ENCODE measurements at places on chromosomes 2 and 18.

DNA sequence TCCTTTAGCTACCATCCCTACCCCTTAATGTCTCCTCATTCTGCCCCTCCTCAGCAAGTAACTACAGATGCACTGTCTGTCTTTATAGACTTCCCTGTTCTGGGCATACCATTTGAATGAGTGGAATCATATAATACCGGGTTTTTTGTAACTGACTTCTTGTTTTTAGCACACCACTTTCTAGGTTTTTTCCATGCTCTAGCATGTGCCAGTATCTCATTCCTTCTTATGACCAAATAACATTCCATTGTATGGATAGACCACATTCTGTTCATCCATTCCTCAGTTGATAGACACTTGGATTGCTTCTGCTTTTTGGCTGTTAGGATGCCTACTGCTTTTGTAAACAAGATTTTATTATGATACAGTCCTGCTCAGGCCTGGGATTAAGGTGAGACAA lies 154.7 kb downstream of the TSN start:
- DNase-seq = no peak

- DNase-seq = no peak
Measured at GRCh38 chr18:74654638-74655037, 57.0 kb downstream of the ZNF407 start.

DNA sequence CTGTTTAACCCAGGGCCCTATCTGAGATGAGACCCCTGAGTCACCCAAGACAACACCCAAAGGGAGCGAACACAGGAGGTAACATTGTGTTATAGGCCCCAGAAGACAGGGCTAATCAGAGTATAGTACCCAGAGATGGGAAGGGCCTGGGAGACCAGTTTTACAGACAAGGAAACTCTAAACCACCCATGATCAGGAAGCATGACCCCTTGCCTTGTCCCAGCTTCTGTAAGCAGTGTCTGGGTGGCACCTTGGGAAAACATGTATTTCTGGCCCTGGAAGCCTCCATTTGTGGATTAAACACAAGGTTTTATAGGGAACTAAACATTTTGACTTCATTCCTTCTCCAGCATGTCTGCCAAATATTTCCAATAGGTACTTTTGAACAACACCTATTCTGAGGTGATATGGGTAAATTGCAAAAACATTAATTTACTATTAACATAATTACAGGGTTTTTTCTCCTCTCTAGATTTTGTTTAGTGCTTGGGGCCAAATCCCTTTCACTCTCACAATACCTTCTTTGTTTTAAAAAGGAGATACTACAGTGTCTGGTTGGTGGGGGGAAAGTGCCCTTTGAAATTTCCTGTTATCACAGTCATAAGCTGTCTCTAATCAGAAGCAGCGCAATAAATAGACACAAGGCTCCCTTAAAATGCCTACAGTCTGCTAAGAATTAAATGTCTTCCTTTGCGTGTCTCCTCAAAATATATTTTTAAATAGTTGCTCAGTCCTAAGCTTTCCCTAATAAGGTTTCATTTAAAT lies 341.1 kb downstream of the BCL11A start:
- no peak for DNase-seq

DNA sequence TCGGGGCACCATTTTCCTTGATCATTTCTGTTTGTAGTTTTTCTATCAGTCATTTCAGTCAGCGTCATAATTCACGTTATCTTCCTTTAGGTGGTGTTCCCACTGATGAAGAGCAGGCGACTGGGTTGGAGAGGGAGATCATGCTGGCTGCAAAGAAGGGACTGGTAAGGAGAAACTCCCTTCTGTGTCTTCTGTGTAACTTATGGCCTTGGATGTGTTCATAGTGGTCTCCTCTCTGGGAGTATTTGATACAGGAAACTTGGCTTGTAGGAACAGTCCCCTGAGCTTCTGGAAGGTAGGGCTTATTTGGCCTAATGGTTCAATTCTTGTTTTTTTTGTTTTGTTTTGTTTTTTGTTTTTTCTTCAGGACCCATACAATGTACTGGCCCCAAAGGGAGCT lies 1.1 kb downstream of the COX5B start:
- DNase-seq = no peak

DNA sequence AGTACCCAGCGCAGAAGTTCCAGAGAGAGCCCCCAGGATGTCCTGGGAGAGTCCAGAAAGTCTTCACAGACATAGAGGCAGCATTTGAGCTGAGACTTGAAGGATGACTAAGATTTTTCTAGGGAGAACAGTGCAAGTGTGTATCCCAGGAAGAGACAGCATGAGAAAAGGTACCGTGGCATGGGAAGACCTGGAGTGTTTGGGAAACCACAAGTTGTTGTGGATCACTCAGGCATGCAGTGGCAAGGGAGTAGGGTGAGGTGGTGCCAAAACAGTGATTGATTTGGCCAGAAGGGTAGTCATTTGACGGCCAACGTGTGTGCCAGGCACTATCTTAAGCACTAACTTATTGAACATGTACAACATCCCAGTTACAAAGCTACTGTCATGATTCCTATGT lies 24.5 kb upstream of the KCNK3 start:
- no peak for DNase-seq

DNA sequence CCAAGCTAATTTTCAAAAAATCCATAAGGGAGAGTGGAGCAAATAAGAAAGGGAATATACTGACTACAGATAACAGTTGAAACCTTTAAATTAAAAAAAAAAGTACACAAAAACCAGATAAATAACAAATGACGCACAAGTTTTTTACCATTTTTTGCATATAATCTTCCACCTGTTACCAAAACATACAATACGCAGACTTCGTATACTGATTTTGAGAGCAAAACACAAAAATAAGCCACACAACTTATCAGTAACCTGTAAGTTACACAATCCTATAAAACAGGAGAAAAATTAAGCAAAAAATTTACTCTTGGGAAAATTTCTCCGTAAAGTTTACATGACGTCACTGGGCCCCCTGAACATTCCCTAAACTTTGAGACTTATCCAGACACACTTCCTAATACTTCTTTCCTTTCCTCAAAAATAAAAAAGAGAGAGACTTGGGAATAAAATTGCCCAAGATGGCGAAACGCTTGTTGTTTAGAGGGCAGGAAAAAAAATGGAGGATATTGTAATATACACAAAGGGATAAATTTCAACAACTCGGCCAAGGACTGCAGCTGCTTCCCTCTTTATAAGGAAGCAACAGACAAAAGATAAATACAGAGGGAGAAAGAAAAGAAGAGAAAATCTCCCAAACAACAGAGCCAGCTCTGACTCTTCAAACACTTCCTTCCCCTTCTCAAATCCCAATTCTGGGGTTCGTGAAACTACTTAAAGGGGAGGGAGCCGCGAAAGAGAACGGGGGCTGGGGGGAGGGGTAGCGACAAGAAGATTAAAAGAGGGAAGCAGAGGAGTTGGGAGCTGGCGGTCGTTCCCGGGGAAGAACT lies 1.6 kb downstream of the BAZ2B start:
- DNase-seq = no peak

- DNase-seq = no peak
Measured at GRCh38 chr2:191866675-191867506, 20.0 kb upstream of the CAVIN2 start.

DNA sequence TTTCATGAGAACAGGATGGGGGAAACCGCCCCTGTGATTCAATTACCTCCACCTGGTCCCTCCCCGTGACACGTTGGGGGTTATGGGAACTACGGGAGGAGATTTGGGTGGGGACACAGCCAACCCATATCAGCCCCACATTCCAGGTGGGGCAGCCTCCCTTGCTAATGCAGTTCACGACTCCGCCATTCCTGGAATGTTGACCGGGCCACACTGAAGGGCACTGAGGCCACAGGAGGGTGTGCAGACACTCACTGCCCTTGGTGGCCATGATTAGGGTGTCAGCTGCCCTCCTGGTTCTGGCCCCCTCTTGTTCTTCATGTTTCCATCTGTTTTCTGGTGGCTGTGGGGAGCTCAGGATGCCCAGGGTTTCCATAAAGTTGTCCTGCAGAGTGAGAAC lies 176.3 kb downstream of the TWIST2 start:
- no peak for DNase-seq

- no peak for DNase-seq
Measured at GRCh38 chr2:173860566-173860965, 104.6 kb downstream of the SP3 start.

GRCh38 chr2:11023326-11024258 lies 111.9 kb downstream of the KCNF1 start:
- DNase-seq = no peak

DNA sequence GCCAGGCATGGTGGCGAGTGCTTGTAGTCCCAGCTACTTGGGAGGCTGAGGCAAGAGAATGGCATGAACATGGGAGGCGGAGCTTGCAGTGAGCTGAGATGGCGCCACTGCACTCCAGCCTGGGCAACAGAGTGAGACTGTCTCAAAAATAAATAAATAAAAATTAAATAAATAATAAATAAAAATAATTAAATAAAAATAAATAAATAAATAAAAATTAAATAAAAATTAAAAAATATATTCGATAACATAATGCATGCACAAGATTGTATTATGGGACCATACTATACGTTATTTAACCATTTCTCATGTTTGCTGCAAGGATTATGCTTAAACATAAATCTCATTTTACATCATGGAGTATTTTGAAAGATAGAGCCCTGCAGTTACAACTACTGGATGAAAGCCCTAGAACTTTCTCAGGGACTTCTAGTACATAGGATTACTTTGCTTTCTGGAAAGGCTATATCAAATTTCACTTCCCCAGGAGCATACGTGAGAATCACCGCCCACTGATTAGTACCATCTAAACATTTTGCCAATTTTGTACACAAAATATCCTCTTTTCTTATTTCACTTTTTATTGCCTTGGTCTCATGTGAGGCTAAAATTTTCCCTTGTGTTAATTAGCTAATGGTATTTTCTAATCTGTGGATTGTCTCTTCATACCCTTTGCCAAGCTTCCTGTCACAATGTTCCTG lies 234.3 kb upstream of the LYPD1 start:
- DNase-seq = no peak

- no peak for DNase-seq
Measured at GRCh38 chr2:28633204-28633603, 118.4 kb upstream of the PPP1CB start.

- DNase-seq = no peak
Measured at GRCh38 chr2:67277450-67277849, 119.7 kb upstream of the ETAA1 start.

DNA sequence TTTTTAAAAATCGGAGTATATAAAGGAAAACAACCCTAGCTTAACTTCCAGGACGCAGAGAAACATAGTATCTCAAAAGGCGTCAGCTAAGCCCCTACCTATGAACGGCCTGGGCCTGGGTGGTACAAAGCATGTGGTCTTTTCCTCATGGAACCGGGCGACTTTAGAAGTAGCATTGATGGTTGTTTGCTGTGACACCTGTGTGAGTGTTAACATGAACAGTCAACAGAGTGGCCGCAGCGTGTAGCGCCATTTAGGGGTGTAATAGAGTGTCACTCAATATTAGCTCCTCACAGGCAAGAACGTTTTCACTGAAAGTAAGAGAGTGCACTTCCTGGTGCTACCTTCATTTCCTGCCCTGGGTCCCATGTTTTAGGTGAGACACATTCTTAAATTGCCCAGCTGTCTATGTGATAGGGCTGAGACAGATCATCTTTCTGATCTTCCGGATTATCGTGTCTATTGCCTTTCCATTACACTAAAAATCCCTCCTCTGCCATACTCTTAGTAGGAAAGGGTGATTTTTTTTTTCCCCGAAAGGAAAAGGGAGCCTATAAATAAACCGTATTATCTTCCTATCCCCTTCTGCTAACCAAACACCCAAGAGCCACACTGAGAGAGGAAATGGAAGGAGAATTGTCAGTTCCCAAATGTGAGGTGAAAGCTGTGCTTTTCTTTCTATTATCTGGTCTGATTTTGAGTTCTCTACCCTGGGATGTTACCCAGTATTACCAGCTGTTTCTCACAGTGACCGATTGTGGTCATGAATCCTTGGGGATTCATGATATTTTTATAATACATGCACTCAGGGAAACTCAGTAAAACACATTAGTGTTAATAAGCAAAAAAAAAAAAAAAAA lies 1.3 kb downstream of the GORASP2 start:
- DNase-seq = peak; percentile 76

DNA sequence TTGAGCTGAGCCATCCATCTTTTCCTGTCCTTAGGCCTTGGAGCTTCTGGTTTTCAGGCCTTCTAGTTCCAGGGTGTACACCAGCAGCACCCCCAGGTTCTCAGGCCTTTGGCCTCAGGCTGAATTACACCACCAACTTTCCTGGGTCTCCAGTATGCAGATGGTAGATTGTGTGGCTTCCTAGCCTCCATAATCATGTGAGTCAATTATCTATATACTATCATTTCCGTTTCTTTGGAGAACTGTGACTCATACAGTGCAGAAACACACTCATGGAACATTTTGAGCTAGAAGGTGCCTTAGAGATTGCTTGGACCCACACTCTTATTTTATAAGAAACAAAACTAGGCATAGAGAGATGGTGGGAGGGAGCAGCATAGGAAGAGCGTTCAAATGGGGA lies 167.4 kb downstream of the NCK2 start:
- DNase-seq = peak; percentile 40

GRCh38 chr2:146661473-146662096 lies 1183.2 kb upstream of the ACVR2A start:
- no peak for DNase-seq

DNA sequence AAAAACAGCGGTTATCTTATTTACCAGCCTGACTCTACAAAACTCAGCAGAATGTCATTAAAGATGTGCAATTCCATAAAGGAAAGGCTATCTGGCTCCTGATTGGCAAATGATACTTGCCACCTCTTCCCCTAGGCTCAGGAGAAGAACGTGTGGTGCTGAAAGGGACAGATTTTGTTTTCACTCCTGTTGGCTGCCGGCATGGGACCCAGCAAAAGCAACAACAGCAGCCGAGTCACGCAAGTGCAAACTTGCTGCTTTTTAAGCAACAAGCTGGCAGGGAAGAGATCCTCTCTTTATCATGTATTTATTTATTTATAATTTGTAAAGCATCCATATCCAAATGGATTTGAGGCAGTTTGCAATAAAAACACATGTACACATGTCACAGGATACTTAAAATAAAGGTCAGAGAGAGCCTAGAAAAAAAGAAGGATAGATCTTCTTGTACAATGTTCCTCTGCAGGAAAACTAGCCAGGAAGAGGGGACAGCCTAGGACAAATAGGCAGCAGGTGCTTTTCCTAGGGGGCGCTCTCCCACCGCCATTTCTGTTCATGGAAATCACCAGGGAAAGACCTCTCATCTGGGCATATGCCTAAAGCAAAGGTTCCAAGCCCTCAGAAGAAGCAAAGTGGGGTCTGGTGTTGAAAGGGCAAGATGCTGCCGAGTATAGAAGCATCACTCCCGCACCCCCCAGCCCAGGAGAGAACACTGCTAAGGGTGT lies 799.3 kb downstream of the BCL11A start:
- no peak for DNase-seq

Measured in activated CD4-positive, alpha-beta T cell treated with anti-CD3 and anti-CD28 coated beads, Interleukin-2, Interleukin-6, amounts not matched to agents 100 ng/mL and 50 ng/mL, durations not matched to agents 16 hours and 8 hours (primary cell).